ENCODE measurements at places on chromosomes 12 and 14.
A peak's percentile ranks its signal among the peaks of the same experiment; 100 is the strongest.

GRCh38 chr12:6851153-6851920 is at the start of gene CDCA3:
TSS of gene CDCA3 (minus strand) at chr12:6851286. CDS start at chr12:6850952, 334 bp downstream.
- peak; percentile 91 for DNase-seq

DNA sequence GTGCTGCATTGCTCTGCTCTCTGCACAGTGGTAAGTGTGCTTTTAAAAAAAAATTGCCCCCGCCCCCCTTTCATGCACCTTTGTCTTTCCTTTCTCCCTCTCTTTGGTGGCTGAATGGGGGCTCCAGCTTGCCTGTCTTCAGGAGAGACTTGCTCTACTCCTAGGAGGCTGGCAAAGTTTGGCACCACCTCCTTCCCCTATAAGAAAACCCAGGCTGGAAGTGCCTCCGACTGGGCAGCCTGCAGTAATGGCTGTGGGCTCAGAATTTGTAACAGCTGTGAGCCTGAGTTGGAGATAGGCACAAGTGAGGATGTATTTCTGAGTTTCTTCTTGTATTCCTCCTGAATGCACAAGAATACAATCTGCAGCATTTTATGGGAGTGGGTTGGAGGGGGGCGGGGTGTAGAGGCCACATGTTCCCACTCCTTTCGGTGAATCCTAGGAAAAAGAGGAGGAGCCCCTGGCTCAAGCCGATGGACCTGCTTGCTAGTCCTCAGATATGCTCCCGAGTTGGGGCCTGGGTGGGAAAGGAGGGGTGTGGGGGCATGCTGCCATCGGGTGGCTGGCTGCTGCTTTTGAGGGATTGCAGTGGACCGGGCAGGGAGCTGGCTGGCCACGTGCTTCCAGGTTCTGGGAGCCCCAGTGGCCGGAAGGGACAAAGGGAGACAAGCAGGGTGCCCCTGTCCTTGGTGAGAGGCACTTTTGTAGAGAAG is 124.3 kb downstream of the TSPAN9 start:
- no peak for DNase-seq

- peak; percentile 28 for DNase-seq
These were observed 583 bp downstream of the CPNE8 start for GRCh38 chr12:38904537-38905479.

DNA sequence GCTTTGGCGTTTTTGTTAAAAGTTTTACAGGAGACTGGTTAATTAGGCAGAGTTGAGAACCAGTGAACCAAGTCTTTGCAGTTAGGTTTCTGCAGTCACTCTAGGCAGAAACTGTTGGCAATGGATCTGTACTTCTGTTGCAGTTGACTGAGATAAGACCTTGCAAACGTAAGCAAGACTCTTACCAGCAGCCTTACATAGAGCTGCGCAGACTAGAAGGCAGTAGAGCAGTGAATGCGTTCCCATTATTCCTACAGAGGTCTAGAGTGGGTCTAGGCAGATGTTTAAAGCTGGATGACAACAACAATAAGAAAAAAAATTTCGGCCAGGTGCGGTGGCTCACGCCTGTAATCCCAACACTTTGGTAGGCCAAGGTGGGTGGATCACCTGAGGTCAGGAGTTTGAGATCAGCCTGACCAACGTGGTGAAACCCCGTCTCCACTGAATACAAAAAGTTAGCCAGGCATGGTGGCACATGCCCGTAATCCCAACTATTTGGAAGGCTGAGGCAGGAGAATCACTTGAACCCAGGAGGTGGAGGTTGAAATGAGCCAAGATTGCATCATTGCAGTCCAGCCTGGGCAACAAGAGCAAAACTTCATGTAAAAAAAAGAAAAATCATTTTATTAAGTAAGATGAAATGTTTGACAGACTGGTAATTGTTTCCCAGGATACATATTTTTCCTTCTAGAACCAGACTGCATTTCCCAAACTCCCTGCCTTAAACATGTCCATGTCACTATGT is 12.3 kb downstream of the RNASE9 start:
- DNase-seq = no peak

GRCh38 chr12:41739066-41739465 is 405.6 kb downstream of the GXYLT1 start:
- no peak for DNase-seq

DNA sequence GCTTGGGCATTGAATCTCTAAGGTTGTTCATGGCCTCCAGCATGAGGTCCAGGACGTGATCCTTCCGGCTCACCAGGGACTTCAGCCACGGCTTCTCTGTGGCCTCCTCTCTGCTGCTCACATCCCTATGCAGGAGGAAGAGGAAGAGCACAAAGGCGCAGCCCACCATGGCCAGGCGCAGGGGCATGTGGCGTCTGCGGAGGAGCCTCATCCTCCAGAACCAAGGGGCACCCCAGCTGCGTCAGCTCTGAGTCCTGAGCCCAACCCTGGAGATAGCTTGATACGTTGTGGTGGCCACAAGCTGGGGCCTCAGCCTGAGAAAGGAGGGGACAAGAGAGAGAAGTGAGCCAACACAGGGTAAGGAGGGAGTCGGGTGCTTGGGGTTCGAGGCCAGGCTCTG is 11.6 kb downstream of the GALNT6 start:
- DNase-seq = no peak

GRCh38 chr12:47407463-47408129 is 298.2 kb downstream of the RPAP3 start:
- DNase-seq = no peak

- no peak for DNase-seq
These were observed 28.2 kb downstream of the WBP11 start for GRCh38 chr12:14774906-14775635.

DNA sequence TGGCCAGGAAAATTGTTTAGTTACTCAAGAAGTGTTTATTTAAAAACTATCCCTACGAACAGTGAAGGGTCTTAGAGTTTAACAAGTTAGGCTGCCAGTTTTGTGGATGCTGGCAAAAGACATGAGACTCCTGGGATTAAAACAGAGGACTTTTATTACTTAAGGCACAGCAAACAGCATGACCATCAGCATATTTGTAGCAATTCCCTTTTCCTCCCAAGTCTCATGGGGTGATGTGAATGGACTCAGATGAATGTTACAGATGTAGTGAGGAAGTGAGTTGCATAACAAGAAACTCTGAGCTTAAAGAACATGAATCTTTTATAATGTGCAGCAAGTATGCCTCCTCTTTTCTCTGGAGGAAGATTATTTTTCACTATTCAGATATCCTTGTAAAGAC is 695.8 kb downstream of the RPS29 start:
- no peak for DNase-seq

DNA sequence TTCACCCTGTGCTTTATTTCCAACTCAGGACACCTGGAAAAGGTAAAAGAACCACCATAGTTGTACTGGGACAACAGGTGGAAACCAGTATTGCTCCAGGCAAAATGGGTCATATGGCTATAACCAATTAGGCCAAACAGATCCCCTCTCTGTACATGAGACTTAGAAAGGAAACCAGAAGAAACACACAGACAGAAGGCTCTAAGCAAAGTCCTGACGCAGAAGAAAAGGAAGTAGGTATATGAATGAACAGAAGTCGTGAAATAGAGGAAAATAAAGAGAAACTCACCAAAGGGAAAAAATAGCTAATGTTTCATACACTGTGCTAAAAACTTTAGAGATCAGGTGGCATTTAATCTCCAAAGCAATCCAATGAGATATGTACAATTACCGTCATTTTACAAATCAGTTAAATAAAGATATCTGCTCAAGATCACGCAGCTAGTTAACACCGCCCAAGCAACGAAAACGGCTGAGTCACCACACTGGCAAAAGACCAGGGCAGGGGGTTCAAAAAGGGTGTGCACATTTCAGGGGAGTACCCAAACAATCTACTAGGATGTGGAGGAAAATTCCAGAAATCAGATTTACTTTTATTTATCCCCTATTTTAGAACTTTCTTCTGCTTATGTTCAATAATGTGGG is 82.3 kb downstream of the ITPR2 start:
- no peak for DNase-seq
